ENCODE measurements at places on chromosomes 1 and 21. TPM values are rescaled to one million over a fixed set of nuclear protein-coding genes. Genes with fewer than 3 reads are reported as not detected.

The KCNE2 gene
- polyA plus RNA-seq: not detected

The TFF3 gene
- polyA plus RNA-seq: 1,395 TPM

GRCh38 chr1:3035563-3036446 is 14.5 kb downstream of the ACTRT2 start:
- no peak overlapping the region for H3K27ac ChIP-seq
- no peak for DNase-seq
- H3K27me3 ChIP-seq: no peaks in the 10 kb centered on the region
- H3K36me3 ChIP-seq: no peaks in the 10 kb centered on the region
- no peaks in the 10 kb centered on the region for H3K4me1 ChIP-seq
- H3K4me3 ChIP-seq: no peak overlapping the region

DNA sequence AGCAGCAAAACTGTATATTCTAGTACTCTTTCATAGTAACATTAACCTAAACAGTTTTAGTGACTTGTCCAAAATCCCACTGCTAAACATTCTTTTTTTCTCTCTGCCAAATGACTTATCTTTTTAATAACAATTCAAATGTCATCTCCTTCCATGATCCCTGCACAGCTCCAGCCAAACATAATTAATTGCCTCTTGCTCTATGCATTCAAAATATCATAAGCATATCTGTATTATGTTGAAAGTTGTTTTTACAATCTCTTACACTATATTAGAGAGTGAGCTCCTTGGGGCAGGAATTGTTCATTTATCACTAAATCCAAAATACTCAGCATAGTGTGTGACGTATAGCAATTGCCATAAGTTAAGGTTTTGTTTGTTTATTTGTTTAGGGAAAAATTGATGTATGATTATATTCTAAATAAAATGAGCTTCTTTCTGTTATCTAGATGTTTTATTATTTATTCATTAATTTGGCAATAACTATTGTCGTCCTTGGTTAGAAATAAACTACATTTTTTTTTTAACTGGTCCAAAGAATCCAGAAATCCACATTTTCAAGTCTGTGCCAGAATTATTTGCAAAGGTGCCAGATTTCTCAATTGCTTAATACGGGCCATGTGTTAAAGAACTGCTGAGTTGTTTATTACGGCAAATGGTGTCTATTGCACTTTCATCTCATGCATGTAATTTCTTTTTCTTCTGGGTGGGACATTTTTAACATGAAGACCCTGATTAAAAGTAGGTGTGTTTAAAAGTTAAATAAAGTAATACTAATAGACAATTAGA is 577.2 kb upstream of the ZRANB2 start:
- no peaks in the 10 kb centered on the region for H3K27me3 ChIP-seq
- H3K36me3 ChIP-seq: no peaks in the 10 kb centered on the region

- DNase-seq: peak; percentile 64
- H3K36me3 ChIP-seq: no peaks in the 10 kb centered on the region
- no peak overlapping the region for H3K27ac ChIP-seq
- H3K27me3 ChIP-seq: no peaks in the 10 kb centered on the region
- peaks cover 34% of the 10 kb centered on the region for H3K4me1 ChIP-seq
Measured at GRCh38 chr1:54016343-54017282, 1.4 kb downstream of the LDLRAD1 start.

- H3K27ac ChIP-seq: no peak overlapping the region
- DNase-seq: no peak
- H3K27me3 ChIP-seq: no peaks in the 10 kb centered on the region
- no peaks in the 10 kb centered on the region for H3K4me1 ChIP-seq
Measured at GRCh38 chr1:174556392-174556791, 108.6 kb downstream of the GPR52 start.

The GOLT1A gene
- 119 TPM for polyA plus RNA-seq

GRCh38 chr1:153849487-153850185 is 73.1 kb downstream of the GATAD2B start:
- no peaks in the 10 kb centered on the region for H3K36me3 ChIP-seq
- no peaks in the 10 kb centered on the region for H3K27me3 ChIP-seq
- no peak overlapping the region for H3K27ac ChIP-seq
- DNase-seq: no peak
- no peaks in the 10 kb centered on the region for H3K4me1 ChIP-seq
- no peak overlapping the region for H3K4me3 ChIP-seq

- H3K27ac ChIP-seq: no peak overlapping the region
- no peaks in the 10 kb centered on the region for H3K36me3 ChIP-seq
- no peak overlapping the region for H3K4me3 ChIP-seq
- no peaks in the 10 kb centered on the region for H3K4me1 ChIP-seq
Measured at GRCh38 chr1:214146523-214146922, 134.4 kb upstream of the SMYD2 start.

GRCh38 chr1:168236836-168237611 is 11.2 kb downstream of the SFT2D2 start:
- H3K36me3 ChIP-seq: peaks cover 37% of the 10 kb centered on the region
- H3K27ac ChIP-seq: no peak overlapping the region
- no peak for DNase-seq

The AUNIP gene
- polyA plus RNA-seq: not detected

GRCh38 chr1:163094589-163094988 is 25.4 kb downstream of the RGS4 start:
- no peak for DNase-seq
- no peaks in the 10 kb centered on the region for H3K4me1 ChIP-seq
- H3K27me3 ChIP-seq: no peaks in the 10 kb centered on the region

The TRIM67 gene
- polyA plus RNA-seq: 0.21 TPM

The TNFSF4 gene
- 0.22 TPM for polyA plus RNA-seq

DNA sequence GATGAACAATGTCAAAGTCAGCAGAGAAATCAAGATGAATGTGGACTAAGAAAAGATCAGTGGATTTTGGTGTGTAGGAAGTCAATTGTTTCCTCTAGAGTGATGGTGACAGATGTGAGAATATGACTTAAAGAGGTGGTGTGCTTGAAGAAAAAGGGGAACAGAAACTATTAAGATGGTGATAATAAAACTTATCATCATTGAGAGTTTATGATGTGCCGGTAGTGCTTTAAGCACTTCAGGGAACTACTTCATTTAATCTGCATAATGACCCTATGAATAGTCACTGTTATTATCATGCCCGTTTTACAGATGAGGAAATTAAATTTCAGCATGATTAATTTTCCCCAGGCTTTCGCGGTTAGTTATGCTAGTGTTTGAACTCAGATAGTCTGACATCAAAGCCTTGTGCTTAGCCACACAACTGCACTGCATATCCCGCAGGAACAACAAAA is 246.9 kb upstream of the LRRC7 start:
- no peaks in the 10 kb centered on the region for H3K36me3 ChIP-seq
- H3K4me1 ChIP-seq: no peaks in the 10 kb centered on the region
- DNase-seq: no peak
- H3K4me3 ChIP-seq: no peak overlapping the region

DNA sequence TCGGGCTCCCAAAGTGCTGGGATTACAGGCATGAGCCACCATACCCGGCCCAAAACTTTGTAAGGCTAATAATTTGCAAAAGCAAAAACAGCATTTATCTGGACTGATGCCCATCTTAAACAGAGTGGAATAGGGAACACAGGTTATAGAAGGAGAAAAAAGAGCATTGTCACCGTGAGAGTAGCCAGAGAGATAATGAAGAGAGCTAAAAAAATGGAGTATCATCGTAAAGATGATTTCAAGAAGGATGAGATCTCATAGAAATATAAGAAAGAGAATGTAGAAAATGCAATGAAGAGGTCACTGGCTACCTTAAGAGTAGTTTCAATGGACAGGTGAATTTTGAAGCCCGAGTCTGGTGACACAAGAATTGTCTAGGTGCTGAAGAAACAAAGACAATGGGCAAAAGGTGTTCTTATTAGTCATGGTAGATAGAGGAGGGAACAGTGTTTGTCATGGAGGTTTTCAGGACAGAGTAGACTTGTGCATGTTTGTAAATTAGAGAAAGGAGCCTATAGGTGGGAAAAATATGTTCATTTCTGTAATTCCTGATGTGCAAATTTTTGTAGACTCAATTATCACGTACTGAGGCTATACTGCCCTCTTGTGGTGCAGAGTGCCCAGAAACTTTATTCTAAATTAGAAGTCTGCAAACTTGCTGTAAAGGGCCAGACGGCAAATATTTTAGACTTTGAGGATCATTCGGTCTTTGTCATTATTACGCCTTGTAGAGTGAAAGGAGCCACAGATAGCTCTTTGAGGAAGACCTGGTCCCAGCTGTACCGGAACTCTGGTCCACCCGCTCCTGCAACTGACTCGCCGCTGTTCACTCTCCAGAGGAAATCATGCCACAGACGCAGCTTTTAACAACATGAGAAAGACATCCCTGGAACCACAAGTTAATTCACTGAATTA is 8.1 kb upstream of the TMEM183A start:
- H3K4me1 ChIP-seq: no peaks in the 10 kb centered on the region
- peak; percentile 68 for DNase-seq
- H3K36me3 ChIP-seq: no peaks in the 10 kb centered on the region
- no peak overlapping the region for H3K4me3 ChIP-seq
- no peak overlapping the region for H3K27ac ChIP-seq
- H3K27me3 ChIP-seq: no peaks in the 10 kb centered on the region

GRCh38 chr1:29641921-29642320 is 405.6 kb downstream of the PTPRU start:
- no peaks in the 10 kb centered on the region for H3K27me3 ChIP-seq
- no peak for DNase-seq
- H3K4me3 ChIP-seq: no peak overlapping the region
- no peak overlapping the region for H3K27ac ChIP-seq
- H3K4me1 ChIP-seq: no peaks in the 10 kb centered on the region

The MTARC1 gene
- 20.2 TPM for polyA plus RNA-seq

The TP73 gene
- polyA plus RNA-seq: 0.15 TPM

GRCh38 chr21:46246345-46246744 is 17.8 kb upstream of the LSS start:
- DNase-seq: no peak
- H3K4me1 ChIP-seq: no peaks in the 10 kb centered on the region
- H3K27me3 ChIP-seq: no peaks in the 10 kb centered on the region
- H3K27ac ChIP-seq: no peak overlapping the region

The OR2T35 gene
- not detected for polyA plus RNA-seq

- H3K4me1 ChIP-seq: no peaks in the 10 kb centered on the region
- no peak overlapping the region for H3K4me3 ChIP-seq
- DNase-seq: no peak
- no peak overlapping the region for H3K27ac ChIP-seq
- H3K36me3 ChIP-seq: no peaks in the 10 kb centered on the region
Measured at GRCh38 chr1:18572022-18572880, 58.4 kb upstream of the PAX7 start.

DNA sequence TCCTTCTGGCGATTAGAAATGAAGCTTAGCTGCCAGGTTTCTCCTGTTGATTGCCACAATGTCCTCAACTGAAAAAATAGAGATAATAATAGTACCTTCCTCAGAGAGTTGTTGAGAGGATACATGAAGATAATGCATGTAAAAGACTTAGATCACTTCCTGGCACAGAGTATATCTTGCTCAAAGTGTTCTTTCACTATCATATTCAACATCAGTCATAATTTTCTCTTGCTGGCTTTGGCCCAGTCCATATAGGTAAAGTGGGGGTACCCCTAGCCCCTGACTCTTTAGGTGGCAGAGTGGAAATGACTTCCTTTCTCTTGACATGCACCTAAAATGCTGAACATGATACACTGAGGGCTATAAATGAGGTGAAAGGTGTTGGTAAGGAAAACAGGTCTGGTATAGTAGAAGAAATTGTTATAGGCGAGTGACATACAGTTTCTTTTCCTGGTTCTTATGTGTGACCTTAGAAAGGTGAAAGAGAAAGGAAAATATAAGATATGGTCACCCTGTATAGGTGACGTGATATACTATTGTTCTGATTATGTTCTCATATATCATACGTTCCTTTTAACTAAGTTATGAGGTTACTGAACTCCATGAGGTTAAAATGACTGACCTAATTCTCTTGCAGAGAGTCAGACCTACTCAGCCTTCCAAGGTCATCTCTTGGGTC is 209.9 kb upstream of the DEPDC1 start:
- H3K27me3 ChIP-seq: no peaks in the 10 kb centered on the region
- no peaks in the 10 kb centered on the region for H3K4me1 ChIP-seq
- no peaks in the 10 kb centered on the region for H3K36me3 ChIP-seq
- H3K4me3 ChIP-seq: no peak overlapping the region

DNA sequence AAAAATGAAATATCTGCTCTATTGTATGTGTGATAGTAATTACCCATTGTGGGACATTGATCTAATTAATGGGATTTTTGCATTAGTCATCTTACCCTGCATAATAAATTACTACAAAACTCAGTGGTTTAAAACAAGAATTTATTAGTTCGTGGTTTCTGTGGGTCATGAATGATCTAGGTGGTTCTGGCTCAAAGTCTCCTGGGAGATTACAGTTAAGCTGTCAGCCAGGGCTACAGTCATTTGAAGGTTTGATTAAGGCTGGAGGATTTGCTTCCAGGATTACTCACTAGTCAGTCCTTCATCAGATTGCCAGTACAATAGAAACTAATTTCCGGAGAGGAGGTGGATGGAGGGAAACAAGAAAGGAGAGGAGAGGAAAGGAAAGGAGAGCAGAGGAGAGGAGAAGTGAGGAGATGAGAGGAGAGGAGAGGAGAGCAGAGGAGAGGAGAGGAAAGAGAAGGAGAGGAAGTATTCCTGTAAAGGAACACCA is 60.4 kb upstream of the TNFSF4 start:
- no peaks in the 10 kb centered on the region for H3K36me3 ChIP-seq
- no peaks in the 10 kb centered on the region for H3K4me1 ChIP-seq
- no peaks in the 10 kb centered on the region for H3K27me3 ChIP-seq

The MIA3 gene
- 24.6 TPM for polyA plus RNA-seq

- peak overlapping the region; percentile 0 for H3K27ac ChIP-seq
- no peak for DNase-seq
- H3K36me3 ChIP-seq: no peaks in the 10 kb centered on the region
- no peaks in the 10 kb centered on the region for H3K4me1 ChIP-seq
- no peak overlapping the region for H3K4me3 ChIP-seq
- H3K27me3 ChIP-seq: no peaks in the 10 kb centered on the region
Measured at GRCh38 chr1:162689745-162690671, 57.7 kb downstream of the DDR2 start.

GRCh38 chr1:201650623-201650933 is 111.7 kb downstream of the NAV1 start:
- H3K27ac ChIP-seq: peak overlapping the region; percentile 54
- peaks cover 36% of the 10 kb centered on the region for H3K4me1 ChIP-seq
- H3K27me3 ChIP-seq: peaks cover 4% of the 10 kb centered on the region
- no peak overlapping the region for H3K4me3 ChIP-seq
- no peaks in the 10 kb centered on the region for H3K36me3 ChIP-seq
- DNase-seq: no peak

DNA sequence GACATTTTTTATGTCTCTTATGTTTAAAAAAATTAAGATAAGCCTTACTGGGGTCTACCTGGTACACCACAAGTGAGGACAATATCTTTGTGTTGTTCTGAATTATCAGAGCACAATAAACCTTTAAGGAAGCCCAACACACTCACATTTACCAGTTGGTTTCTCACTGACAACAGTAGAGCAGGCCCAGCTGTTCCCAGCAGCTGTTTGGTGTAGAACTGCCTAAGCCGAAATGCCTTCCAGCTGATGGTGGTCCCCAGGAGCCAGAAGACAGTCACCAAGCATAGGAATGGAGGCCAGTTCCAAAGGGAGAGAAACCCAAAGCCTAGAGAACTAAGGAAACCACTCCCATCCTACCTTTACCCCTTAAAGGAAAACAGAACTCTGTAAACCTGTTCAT is 428.6 kb upstream of the CAMK1G start:
- no peaks in the 10 kb centered on the region for H3K4me1 ChIP-seq
- no peaks in the 10 kb centered on the region for H3K36me3 ChIP-seq

The ANGPTL3 gene
- not detected for polyA plus RNA-seq

GRCh38 chr1:159705251-159705903 is 9.0 kb downstream of the CRP start:
- no peak overlapping the region for H3K27ac ChIP-seq
- H3K36me3 ChIP-seq: no peaks in the 10 kb centered on the region
- H3K4me1 ChIP-seq: no peaks in the 10 kb centered on the region
- H3K4me3 ChIP-seq: no peak overlapping the region
